ENCODE measurements at places on chromosomes 5 and 9. TPM values are rescaled to one million over a fixed set of nuclear protein-coding genes. Genes with fewer than 3 reads are reported as not detected.
A peak's percentile ranks its signal among the peaks of the same experiment; 100 is the strongest.

DNA sequence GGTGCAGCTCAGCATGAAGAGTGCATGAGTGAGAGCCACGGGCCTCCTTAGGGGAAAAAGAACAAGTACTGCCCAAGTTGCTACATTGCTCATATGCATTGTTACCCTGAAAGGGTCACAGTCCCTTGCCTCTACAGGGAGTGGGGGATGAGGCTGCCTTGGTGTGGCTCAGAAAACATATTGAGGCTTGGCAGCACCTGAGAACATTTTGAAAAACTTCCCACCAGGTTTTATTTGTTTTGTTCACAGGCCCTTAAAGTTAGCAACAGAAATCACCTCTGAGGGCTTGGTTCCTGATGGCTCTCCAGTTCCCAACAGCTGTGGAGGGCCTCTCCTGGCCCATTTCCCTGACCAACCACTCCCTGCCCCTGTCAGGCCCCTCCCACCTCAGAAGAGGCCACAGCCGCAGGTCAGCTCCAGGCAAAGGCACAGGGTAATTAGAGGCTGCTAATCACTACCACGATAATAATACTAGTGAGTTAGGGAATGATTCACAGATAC lies 90.7 kb upstream of the ADRA1B start:
- peaks cover 21% of the 10 kb centered on the region for H3K4me1 ChIP-seq
- H3K36me3 ChIP-seq, result no peaks in the 10 kb centered on the region
- DNase-seq, result peak; percentile 87
- H3K27ac ChIP-seq, result no peak overlapping the region
- no peaks in the 10 kb centered on the region for H3K27me3 ChIP-seq
- H3K4me3 ChIP-seq, result no peak overlapping the region

GRCh38 chr5:36854402-36855140 lies 22.0 kb upstream of the NIPBL start:
- no peak overlapping the region for H3K4me3 ChIP-seq
- no peaks in the 10 kb centered on the region for H3K27me3 ChIP-seq
- no peaks in the 10 kb centered on the region for H3K4me1 ChIP-seq
- no peak for DNase-seq

DNA sequence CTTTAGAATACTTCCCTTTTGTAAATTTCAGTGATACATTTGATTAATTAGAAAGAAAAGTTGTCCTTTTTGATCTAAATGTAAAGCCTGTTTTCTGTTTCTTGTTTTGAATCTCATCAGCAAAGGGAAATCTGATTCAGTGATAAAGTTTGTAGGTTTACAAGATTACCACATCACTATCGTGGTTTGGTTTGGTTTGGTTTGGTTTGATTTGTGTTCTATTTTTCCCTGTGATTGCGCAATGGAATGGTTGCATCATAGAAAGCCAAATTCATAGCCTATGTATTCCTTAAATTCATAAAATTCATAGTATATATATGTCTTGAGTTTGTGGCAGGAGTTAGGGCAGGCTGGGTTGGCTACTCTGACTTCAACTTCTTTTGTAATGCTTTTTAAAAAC lies 15.2 kb downstream of the SRFBP1 start:
- H3K4me1 ChIP-seq, result peaks cover under 1% of the 10 kb centered on the region
- no peak overlapping the region for H3K4me3 ChIP-seq
- DNase-seq, result no peak
- no peak overlapping the region for H3K27ac ChIP-seq
- H3K27me3 ChIP-seq, result no peaks in the 10 kb centered on the region

GRCh38 chr9:134991808-134992754 lies 74.4 kb upstream of the FCN1 start:
- DNase-seq, result peak; percentile 10
- H3K4me3 ChIP-seq, result no peak overlapping the region
- no peaks in the 10 kb centered on the region for H3K36me3 ChIP-seq

GRCh38 chr5:88756953-88757352 lies 126.0 kb downstream of the MEF2C start:
- H3K4me1 ChIP-seq, result no peaks in the 10 kb centered on the region
- H3K27me3 ChIP-seq, result no peaks in the 10 kb centered on the region
- no peak for DNase-seq
- no peak overlapping the region for H3K4me3 ChIP-seq
- H3K36me3 ChIP-seq, result peaks cover 20% of the 10 kb centered on the region

FSTL4 gene
- 0.67 TPM for total RNA-seq

GRCh38 chr9:89725271-89725670 lies 120.5 kb downstream of the GADD45G start:
- H3K4me1 ChIP-seq, result peaks cover 3% of the 10 kb centered on the region
- DNase-seq, result no peak
- H3K4me3 ChIP-seq, result no peak overlapping the region

IL13 gene
- not detected for total RNA-seq

LCN9 gene
- not detected for total RNA-seq

DNA sequence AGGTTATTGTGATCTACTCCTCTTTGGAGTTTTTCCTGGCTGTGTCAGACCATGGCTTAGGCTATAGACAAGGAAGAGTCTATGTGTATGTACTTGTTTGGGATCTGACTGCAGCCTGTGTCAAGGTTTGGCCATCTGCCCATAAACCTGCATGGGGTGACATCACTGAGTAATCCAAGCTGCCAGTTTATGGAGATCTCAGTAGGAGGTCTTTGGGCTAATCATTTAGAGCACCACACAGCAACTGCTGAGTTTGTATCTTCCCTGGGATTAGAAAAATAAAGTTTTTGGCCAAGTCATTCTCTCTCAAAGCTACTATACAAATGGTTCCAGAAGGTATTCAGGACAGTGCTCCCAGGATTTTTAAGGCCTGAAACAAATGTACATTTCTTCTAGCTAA lies 65.5 kb upstream of the HSPB3 start:
- no peak overlapping the region for H3K27ac ChIP-seq
- H3K4me1 ChIP-seq, result no peaks in the 10 kb centered on the region
- no peaks in the 10 kb centered on the region for H3K27me3 ChIP-seq

DNA sequence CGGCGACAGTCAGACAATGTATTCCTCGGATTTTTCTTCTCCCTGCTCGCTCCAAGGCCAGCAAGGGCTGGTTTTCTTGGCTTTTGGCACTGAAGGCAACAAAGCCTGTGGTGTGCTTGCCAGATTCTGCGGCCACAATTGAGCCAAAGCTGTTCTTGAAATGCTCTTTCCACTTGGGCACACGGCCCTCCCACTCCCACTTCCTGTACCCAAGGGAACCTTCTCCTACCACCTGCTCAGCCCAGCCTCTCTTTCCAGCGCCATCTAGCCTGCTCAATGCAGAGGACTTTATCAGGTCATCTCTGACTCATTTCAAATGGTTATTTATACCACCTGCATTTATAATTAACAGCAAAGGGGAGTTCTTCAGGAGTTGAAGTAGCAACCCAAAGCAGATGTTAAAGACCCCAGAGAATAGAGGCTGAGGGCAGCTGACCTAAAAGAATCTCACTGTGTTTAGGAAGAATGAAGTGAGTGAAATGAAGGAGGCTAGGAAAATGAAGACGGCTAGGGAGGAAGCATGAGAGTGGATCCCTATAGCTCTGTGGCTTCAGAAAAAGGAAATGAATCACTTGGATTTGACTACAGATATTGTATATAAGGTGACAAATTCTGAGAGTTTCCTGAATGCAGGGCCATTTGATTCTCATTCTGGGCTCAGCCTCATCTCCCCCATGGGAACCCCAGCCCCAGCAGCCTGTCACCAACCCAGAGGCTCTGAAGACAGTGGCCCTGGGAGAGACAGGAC lies 439.0 kb downstream of the ENC1 start:
- H3K27me3 ChIP-seq, result no peaks in the 10 kb centered on the region
- H3K4me3 ChIP-seq, result no peak overlapping the region
- peaks cover 13% of the 10 kb centered on the region for H3K4me1 ChIP-seq
- no peaks in the 10 kb centered on the region for H3K36me3 ChIP-seq
- no peak for DNase-seq

DNA sequence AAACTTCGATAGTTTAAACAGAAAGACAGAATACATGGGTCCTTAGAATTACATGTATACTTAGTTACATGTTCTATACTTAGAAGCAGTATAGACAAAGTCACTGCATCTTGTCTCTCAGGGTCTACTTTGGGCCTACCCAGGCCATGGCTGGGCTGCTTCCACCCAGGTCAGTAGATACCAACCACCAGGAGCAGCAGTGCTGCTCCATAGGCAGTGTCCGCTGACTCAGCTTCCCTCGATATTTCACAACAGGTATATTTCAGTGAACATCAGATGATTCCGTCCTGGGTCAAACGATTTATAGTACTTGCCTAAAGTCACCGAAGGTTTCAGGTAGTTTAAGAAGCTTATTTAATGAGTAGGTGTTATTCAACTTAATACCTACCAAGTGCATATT lies 18.0 kb downstream of the IARS1 start:
- DNase-seq, result no peak
- no peak overlapping the region for H3K27ac ChIP-seq
- no peak overlapping the region for H3K4me3 ChIP-seq
- H3K4me1 ChIP-seq, result no peaks in the 10 kb centered on the region

GRCh38 chr9:134377143-134377484 lies 50.9 kb downstream of the RXRA start:
- no peaks in the 10 kb centered on the region for H3K27me3 ChIP-seq
- H3K36me3 ChIP-seq, result no peaks in the 10 kb centered on the region
- DNase-seq, result no peak
- peak overlapping the region; percentile 11 for H3K27ac ChIP-seq
- peaks cover 89% of the 10 kb centered on the region for H3K4me1 ChIP-seq

GRCh38 chr9:129256959-129257713 lies 79.1 kb upstream of the IER5L start:
- DNase-seq, result peak; percentile 10
- H3K27me3 ChIP-seq, result peaks cover 10% of the 10 kb centered on the region
- H3K27ac ChIP-seq, result no peak overlapping the region
- no peak overlapping the region for H3K4me3 ChIP-seq
- peaks cover 15% of the 10 kb centered on the region for H3K4me1 ChIP-seq

EQTN gene
- not detected for total RNA-seq

DNA sequence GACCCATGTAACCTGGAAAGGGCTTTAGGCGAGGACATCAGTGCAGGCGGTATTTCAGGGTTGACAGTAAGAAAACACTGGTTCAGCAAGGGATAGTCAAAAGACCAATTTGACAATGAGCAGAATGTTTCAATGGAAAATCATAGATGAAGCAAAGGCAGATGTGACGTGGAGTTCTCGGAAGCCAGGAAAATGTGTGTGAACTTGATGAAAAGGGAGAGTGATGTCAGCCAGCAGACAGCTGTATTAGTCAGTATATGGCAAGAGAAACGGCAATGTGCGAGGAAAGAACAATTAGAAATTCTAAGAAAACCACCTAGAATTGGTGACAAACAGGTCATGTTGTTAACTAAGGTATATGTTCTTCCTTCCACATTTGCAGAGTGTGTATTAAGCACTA lies 503.9 kb upstream of the DAB2 start:
- H3K27ac ChIP-seq, result no peak overlapping the region
- H3K4me1 ChIP-seq, result no peaks in the 10 kb centered on the region
- H3K4me3 ChIP-seq, result no peak overlapping the region
- H3K27me3 ChIP-seq, result no peaks in the 10 kb centered on the region

GRCh38 chr5:7592910-7593309 lies 197.0 kb downstream of the ADCY2 start:
- no peak overlapping the region for H3K27ac ChIP-seq
- no peak for DNase-seq
- no peaks in the 10 kb centered on the region for H3K36me3 ChIP-seq
- no peaks in the 10 kb centered on the region for H3K27me3 ChIP-seq

GRCh38 chr5:141873933-141874261 lies 4.3 kb downstream of the PCDH1 start:
- H3K4me1 ChIP-seq, result peaks cover 32% of the 10 kb centered on the region
- no peak overlapping the region for H3K4me3 ChIP-seq
- H3K36me3 ChIP-seq, result peaks cover under 1% of the 10 kb centered on the region

DNA sequence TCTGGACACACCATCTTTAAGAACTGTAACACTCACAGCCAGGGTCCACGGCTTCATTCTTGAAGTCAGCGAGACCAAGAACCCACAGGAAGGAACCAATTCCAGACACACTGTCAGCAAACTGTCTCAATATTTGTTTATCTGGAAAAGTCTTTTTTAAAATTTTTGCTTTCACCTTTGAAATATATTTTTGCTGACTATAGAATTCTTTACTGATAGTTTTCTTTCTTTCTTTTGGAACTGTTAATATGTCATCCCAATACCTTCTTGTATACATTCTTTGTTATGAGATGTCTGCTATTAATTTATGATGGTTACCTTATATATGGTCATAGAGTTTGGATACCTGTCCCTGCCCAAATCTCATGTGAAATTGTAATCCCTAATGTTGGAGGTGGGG lies 145.1 kb upstream of the IRX4 start:
- no peak for DNase-seq
- H3K36me3 ChIP-seq, result no peaks in the 10 kb centered on the region
- no peaks in the 10 kb centered on the region for H3K4me1 ChIP-seq
- H3K4me3 ChIP-seq, result no peak overlapping the region

HSPB3 gene
- total RNA-seq, result 1.1 TPM

DNA sequence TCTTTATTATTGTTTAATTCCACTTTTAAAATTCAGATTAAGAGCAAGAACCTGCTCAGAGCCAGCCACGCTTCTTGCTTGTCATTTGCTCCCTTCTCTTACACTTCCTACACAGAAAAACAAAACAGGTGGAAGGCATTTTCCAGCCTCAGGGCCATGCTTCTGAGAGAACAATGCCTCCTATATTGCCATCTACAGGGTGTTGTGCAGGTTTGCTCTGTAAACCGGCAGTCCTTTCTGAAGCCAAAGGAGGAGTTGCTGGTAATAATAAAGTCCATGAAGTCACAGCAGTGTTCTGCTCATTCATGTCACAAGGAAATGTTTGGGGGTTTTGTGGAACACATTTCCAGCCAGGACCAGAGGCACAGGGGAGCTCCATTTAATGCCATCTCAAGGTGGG lies 16.1 kb upstream of the PRLR start:
- H3K27ac ChIP-seq, result no peak overlapping the region
- H3K4me1 ChIP-seq, result peaks cover 5% of the 10 kb centered on the region
- H3K27me3 ChIP-seq, result no peaks in the 10 kb centered on the region
- no peak for DNase-seq
- no peaks in the 10 kb centered on the region for H3K36me3 ChIP-seq

DNA sequence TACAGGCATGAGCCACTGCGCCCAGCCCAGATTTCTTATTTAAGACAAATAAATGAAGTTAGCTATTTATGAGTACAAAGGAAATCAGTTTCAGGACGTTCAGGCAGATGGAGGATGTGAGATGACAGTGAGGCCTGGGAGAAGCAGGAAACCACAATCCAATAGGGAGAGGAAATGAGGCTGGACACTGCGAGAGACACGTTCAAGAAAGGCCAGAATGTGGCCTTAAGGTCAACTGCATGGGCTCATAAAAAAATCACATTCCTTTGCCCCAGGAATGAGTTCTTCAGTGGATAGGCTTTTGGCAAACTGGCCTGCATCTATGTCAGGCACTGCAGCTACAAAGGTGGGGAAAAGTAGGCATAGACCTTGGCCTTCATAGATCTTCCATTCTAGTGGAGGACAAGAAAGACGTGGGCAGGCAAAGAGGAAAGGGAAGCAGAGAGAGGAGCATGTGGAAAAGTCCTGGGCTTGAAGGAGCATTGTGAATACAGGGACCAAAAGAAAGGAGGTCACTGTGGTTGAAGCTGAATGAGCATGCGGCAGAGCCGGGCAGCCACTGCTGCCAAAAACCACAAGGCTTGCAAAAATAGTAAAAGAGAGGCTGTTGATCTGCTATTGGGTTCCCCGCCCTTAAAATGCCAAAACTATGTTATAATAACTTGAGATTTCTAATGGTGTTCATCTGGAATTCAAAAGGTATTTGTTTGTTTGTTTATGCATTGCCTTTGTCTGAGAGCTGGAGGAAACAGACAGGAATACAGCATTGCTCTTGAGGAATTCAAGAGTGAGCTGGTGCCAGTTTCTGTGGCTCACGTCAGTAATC lies 133.0 kb downstream of the GNA14 start:
- H3K4me1 ChIP-seq, result peaks cover 23% of the 10 kb centered on the region
- no peak for DNase-seq
- H3K27me3 ChIP-seq, result no peaks in the 10 kb centered on the region
- H3K27ac ChIP-seq, result peak overlapping the region; percentile 3
- H3K4me3 ChIP-seq, result no peak overlapping the region

All from upper lobe of right lung (tissue), 1 donor.